ENCODE measurements at places on chromosomes 4 and X.

- no peak for DNase-seq
Observed at GRCh38 chr4:24477919-24478318, 106.4 kb downstream of the DHX15 start.

GRCh38 chrX:31420302-31420701 is 348.5 kb upstream of the FTHL17 start:
- DNase-seq, result no peak

DNA sequence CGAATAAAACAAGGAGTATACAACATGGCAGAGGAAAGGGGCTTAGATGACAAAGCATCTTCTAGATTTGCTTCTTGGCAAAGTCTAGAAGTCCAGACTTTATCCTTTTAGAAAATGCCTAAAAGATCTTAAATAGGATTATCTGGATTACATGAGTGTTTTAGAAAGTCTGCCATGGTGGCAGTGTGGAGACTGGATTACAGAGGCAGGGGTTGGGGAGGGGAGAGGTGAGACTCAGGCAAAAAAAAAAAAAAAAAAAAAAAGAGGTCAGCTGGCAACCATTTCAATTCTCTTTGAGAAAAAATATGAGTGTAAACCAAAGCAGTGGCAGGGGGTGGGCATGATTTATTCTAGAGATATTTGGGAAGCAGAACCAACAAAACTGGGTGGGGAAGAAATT is 17.4 kb downstream of the ZNF827 start:
- DNase-seq, result no peak

DNA sequence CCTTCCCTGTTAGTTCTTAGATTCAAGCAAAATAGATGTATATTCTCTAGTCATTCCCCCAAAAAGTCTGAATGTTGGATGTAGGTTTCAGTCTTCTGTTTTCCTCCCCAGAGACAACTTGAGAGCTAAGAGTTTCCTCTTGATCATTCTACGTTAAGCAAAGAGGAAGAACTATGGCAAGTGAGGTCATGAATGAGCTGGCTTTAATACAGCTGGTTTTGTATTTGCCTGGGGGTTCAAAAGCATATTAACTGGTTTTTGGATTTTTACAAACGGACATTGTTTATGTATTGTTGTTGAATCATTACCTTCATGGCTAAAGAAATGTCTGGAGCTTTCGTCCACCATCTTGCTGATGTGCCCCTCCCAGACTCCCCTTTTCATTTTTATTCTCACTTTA is 916.7 kb upstream of the POU3F4 start:
- no peak for DNase-seq

DNA sequence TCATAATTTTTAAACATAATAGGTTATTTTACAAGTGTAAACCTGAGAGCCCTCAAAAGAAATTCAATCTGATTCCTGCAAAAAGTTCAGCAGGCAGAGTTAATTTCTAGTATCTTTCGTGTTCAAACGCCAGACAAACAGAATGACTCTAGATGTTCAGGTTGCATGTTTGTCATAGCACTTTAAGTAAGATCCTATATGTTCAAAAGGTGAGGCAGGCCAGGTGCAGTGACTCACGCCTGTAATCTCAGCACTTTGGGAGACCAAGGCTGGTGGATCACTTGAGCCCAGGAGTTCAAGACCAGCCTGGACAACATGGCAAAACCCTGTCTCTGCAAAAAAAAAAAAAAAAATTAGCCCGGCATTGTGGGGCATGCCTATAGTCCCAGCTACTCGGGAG is 1.1 kb upstream of the RASSF6 start:
- no peak for DNase-seq

DNA sequence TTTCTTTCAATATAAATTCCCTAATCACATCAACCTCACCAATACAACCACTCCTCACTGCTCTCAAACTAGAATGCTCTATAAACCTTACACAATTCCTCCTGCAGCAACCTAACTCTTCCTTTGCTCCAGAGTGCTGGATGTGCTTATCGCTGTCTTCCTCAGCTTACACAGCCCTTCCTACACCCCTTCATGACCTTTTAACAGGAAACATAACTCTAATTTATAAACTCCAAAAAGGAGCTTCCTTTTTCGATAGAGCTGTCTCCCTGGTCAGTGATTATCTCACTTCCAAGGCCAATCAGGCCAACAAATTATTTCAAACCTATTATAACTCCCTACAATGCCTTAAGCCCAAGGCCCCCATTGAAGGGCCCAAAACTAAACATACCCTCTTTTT is 78.8 kb downstream of the COQ2 start:
- no peak for DNase-seq

DNA sequence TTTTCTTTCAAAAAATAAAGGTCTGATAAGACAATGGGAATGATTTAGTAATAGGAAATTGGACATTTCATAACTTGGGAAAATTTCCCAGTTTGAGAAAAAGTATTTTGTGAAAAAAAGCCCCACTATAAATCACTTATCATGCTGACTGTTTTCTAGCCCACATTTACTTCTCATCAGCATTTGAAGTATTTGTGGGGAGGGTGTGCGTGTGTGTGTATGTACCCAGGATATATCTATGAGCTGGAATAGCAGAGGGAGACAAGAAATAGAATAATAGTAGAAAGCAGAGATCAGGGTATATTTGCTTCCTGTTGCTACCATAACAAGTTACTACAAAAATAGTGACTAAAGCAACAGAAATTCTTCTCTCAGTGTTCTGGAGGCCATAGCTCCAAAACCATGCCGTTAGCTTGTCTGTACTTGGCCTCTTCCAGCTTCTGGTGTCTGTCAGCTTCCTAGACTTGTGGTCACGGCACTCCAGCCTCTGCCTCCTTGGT is 139.8 kb downstream of the PTTG2 start:
- DNase-seq, result no peak

DNA sequence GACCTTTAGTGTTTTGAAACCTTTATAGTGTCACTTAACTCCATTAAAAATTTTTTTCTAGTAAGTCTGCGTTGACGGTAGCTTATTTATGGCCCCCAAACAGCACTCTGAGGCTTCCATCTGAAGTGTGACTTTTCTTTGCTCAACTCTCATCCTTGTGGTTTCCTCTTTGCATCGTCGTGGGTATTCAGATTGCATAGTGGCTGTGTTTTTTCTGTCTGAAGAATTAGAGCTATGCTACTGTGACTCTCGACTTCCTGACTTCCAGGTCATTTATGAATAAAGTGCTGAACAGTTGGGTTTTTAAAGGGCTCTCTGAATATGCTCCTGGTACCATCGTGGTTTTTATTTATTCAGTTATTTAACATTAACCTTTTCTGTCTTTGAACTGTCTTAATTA is 44.9 kb downstream of the JADE1 start:
- DNase-seq, result no peak

DNA sequence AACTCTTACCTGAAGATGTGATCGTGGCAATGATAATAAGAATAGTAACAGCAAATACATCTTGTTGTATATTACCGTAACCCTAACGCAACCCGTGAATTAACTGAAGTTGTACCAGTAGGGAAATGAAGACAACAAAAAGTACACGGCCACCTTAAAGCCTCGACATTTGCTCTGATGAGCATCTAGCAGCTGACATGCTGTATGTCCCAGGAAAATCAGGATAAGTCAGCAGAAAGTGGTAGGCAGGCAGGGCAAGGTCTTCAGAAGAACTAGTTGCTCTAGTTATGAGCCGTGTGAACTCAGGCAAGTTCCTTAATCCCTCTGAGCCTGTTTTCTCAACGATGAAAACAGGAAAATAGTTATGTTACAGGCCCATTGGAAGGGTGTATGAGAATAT is 7.7 kb upstream of the ASB5 start:
- no peak for DNase-seq

GRCh38 chr4:26524011-26524410 is 33.7 kb upstream of the CCKAR start:
- no peak for DNase-seq

DNA sequence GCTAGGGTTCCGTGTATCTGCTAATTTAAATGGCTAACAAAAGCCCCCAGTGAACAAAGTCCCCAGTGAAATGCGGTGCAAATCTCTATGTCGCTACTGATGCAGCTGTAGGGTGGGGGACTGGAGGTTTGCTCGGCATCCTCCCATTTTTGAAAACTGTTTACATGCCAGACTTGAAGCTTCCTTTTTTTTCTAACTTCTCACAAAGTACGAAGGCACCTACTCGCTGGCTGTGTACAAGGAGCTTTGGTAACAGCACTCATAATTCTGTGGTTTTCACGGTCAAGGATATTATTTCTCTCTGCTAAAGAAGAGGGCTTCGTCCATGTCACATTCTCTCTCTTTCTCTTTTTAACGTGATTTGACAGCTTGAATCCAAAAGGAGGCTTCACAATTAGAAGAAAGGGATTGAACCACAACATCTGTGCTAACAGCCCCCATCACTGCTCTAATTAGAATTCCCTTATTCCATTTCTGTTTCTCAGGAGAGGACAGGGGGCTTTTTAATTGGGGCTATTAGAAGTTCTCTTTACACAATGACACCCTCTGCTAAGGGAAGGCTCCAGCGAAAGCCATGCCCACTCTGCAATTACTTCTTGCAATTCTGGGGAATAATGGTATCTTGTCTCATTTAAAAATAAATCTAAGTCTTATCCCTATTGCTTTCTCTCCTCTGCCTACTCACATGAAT is 46.7 kb downstream of the TMEM156 start:
- DNase-seq, result no peak

DNA sequence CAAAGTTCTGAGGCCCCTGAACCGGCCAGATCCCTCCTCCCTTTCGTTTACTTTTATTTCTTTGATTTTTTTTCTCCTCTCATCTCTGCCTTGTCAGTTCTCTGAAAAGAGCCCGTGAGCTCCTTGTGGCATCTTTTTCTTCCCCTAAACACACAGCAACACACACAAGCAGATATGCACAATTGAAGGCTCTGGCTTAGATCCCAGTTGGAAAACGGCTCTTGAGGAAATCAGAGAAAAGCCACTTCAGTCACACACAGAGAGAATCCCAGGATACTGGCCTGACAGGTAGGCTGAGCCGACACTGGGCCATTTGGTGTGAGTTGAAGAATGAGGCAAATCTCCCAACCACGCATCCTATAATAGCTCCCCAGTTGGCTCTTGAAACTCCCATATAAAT is 12.9 kb downstream of the DIPK2B start:
- DNase-seq, result no peak

DNA sequence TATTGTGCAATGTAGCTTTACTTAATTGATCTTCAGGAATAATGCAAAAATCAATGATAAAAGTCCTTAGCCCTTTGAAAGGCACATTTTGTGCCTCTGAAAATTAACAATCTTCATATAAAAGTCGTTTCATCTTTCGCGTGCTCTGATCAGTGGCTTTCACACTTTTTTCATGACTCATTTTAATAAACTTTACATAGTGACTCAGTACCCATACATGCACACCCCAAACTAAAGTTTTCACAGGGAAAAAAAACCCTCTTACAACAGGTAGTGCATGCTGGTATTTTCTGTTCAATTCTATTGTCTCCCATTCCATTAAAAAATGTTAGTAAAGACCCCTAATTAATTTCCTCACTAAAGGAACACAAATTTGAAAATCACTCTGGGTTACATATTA is 21.5 kb downstream of the RWDD4 start:
- no peak for DNase-seq

DNA sequence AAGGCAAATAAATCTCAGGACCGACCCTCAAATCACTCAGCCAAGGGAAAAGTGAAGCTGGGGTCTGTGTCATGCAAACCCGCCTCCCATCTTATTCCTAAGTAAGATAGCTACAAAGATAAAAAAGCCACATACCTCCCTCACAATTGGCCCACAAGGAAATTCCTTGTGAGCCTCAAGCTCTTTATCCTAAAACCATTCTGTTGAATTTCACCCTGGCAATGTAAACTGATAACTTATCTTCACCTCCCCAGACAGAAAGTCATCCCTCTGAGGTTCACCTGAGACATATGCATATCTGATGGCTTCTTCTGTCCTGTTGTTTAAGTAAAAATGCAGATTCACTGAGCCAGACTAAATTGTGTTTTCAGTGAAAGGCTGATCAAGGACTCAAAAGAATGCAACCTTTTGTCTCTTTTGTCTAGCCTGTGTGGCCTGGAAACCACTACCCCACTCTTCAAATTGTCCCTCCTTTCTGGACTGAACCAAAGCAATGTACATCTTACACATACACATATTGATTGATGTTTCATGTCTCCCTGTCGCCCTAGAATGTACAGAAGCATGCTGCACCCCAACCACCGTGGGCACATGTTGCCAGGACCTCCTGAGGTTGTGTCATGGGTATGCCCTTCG is 91.3 kb downstream of the MFAP3L start:
- DNase-seq, result no peak

GRCh38 chr4:20109391-20109790 is 142.3 kb upstream of the SLIT2 start:
- DNase-seq, result no peak

GRCh38 chrX:119095936-119096335 is 23.1 kb downstream of the CT47C1 start:
- DNase-seq, result no peak

GRCh38 chr4:102638621-102639020 is 122.1 kb downstream of the MANBA start:
- no peak for DNase-seq

DNA sequence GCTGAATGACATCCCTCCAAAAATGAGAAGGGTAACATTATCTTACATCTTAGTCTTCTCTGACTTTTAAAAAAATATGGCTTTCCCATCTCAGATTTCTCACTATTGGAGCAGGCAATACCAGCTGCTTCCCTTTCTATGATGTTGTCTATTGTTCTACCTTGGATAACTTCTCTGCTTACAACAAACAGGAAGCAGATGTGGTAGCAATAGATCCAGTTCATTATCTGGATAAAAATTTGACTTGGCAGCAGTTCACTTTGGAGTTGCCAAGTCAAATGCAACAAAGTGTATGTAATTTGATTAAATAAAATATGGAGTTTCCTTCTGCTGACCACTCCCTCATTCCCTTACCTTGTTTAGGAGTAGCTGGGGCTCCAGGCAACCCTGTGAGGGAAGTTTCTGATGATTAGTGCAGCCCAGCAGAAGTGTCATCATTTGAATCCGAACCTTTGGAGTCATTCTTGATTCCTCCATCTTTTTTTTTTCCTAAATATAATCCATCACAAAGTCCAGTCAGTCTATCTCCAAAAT is 72.0 kb upstream of the GPRIN3 start:
- DNase-seq, result no peak

DNA sequence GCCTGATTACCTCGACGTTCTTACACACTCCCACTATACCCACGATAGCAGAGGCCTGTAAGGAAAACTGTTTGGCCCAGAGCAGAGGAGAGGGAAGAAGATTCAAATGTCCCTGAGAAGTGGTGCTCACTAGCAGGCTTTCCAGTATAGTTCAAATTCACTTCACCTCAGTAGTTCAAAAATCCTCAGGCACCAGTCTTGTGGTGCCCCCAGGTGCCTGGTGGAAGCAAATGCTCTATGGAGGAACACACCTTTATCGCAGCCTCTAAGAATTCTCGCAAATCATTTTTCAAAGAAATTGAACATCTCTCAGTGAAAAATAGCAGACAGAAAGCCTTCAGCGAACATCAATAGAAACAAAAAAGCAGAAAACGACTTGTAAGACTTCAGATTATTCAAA is 12.2 kb upstream of the MTMR1 start:
- no peak for DNase-seq

DNA sequence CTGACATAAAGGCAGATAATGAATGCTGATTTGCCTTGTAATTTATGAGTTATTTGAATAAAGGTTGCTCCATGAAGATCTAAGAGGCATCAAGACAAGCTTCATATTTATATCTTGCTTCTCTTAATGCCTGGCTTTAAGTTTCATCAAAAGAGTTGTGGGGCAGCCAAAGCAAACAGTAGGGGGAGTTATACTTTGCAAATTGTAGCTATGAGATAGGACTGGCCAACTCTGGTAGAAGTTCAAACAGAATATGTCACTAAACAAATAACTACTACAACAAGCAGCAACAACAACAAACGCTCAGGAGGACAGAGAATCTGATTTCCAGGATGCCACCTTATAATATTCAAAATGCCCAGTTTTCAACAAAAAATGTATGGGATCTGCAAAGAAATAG is 69.1 kb upstream of the PLAC1 start:
- DNase-seq, result no peak
